Activated CD4-positive, alpha-beta T cell treated with anti-CD3 and anti-CD28 coated beads for 4 hours (primary cell): ENCODE measurements at places on chromosomes 2 and 18.

DNA sequence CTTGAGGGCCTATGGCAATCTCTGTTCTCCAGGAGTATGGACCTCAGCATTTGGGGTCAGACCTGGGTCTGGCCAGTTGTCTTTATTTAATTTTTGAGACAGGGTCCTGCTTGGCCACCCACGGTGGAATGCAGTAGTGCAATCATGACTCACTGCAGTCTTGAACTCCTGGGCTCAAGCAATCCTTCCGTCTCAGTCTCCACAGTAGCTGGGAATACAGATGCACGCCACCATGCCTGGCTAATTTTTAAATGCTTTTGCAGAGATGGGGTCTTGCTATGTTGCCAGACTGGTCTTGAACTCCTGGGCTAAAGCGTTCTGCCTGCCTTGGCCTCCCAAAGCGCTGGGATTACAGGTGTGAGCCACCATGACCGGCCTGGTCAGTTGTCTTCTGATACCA lies 46.4 kb upstream of the INHBB start:
- DNase-seq, result no peak

DNA sequence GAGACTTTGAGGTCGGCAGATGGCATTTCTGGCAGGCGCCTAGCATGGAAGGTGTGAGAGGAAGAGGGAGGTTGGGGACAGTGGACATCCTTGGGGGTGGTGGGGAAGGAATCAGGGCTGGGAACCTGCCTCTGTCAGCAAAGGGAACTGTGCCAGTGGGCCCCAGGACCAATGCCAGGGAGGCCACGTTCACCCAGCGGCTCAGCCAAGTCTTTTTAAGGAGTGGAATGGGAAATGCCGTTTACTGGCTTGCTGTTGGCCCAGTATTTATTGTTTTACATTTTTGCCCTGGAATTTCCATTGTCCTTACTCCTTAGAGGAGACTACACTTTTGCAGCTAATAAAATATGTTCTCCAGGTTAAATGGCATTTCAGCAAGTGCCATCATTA lies 135.2 kb downstream of the MCFD2 start:
- DNase-seq, result no peak

DNA sequence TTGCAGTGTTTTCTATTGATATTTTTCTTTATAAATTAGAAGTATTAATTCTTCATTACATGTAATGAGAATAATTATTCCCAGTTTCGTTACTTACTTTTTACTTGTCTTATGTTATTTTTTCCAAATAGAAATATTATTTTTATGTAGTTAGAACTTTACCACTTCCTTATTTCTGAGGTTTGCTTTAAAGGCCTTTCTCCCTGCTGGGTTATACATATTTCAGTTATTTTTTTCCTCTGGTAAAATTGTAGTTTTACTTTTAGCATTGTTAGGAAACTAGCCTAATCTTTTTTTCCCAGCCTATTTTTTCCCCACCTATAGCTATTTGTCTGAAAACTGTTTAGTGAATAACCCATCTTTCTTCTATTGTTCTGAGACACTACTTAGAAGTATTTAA lies 17.1 kb downstream of the RNF144A start:
- DNase-seq, result no peak

DNA sequence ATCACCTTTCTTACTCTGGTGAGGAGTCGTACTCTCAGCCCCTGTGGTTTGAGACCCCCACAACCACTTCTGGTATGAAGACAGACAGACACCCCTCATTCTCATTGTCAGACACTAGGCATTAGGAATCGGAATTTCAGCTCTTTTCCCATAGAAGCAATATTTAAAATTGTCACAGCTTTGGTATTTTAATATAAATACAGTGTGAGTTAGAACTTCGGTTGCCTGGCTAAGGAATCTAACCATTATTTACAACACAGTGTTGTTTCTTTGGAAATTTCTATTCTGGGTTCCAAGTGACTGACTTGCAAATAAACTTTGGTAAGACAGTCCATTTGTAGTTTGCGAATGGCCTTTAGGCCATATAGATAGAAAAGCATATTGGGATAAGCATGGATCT lies 318.1 kb downstream of the PARD3B start:
- no peak for DNase-seq

GRCh38 chr2:42929546-42930024 lies 137.2 kb upstream of the HAAO start:
- no peak for DNase-seq

GRCh38 chr2:120772261-120772660 lies 36.6 kb downstream of the GLI2 start:
- no peak for DNase-seq

DNA sequence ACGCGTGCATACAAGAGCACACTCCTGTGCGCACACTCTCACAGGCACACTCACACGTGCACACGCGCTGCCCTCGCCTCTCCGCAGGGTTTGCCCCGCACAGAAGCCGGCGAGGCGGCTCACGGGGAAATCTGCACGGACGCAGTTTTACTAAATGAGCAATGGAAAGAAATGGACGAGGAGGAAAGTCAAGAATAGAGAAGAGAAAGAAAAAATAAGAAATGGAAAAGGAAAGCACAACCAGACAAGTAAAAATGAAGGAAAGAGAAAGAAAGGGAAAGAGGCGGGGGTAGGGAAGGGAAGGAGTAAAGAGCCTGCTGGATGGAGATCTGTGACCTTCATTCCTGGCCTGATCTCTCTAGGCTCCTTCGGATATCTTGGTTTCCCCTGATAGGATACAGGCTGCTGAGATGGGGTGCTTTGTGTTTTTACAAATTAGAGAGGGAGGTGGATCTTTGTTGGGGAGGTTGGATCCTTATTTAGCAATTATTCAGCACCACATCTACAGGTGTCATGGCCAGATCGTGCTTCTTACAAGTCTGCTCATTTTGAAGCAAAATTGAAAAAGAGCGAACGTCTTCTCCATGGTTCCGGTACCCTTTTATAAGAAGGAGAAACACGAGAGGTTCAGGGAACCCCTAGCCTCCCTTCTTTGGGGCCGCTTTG lies 693 bp upstream of the LRP2 start:
- DNase-seq, result no peak

GRCh38 chr18:58562999-58563667 lies 65.8 kb downstream of the ALPK2 start:
- no peak for DNase-seq

- peak; percentile 1 for DNase-seq
Measured at GRCh38 chr18:46917803-46918600, 600 bp downstream of the KATNAL2 start.

- DNase-seq, result no peak
Measured at GRCh38 chr18:80109676-80110078, 615 bp downstream of the ADNP2 start.

- no peak for DNase-seq
Measured at GRCh38 chr18:35620765-35621164, 39.2 kb downstream of the GALNT1 start.

GRCh38 chr18:74563999-74564398 lies 29.7 kb downstream of the CNDP1 start:
- no peak for DNase-seq

DNA sequence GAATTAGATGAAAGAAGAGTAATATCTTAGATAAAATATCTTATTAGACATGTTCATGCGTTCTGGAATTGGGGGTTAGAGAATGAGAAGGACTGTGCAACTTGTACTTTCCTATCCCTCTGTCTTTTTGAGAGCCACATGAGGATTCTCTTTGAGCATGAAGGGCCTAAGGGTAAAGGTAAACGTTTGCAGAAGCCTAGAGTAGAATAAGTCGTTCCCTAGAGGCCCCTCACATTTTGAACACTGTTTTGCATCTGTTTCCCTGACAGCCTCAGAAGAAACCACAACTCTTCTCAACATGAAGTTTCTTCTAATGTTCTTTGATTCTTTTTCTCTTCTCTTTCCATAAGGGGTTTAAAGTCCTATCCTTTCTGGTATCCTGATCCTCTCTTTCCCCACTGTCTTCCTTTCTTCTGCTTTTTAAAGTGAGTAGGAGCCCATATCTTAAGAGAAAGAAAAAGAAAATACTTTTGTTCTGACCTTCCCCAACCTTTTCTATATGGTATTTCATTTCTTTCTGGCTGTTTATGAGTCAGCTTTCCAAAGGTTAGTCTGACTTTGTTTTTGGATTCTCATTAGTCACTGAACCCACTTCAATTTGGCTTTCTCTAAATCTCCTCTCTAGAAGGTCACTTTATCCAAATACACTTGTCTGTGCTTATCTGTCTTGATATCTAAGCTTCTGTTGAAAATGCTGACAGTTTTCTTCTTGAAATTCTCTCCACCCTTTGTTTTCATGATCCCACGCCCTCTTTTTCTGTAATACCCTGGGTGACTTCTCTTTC lies 34.8 kb downstream of the PPP1R1C start:
- DNase-seq, result no peak

GRCh38 chr2:199307461-199307860 lies 150.3 kb downstream of the SATB2 start:
- no peak for DNase-seq

GRCh38 chr2:31170071-31170698 lies 31.9 kb upstream of the GALNT14 start:
- DNase-seq, result peak; percentile 28

- no peak for DNase-seq
Measured at GRCh38 chr2:25460261-25460905, 118.7 kb upstream of the DNMT3A start.

GRCh38 chr2:74762789-74763188 lies 71.1 kb upstream of the HK2 start:
- DNase-seq, result no peak

- no peak for DNase-seq
Measured at GRCh38 chr2:24121469-24121868, 1.7 kb downstream of the PFN4 start.

- DNase-seq, result peak; percentile 29
Measured at GRCh38 chr2:172496160-172496608, 59.7 kb upstream of the PDK1 start.

GRCh38 chr18:58241026-58241679 lies 197.1 kb downstream of the NEDD4L start:
- no peak for DNase-seq

DNA sequence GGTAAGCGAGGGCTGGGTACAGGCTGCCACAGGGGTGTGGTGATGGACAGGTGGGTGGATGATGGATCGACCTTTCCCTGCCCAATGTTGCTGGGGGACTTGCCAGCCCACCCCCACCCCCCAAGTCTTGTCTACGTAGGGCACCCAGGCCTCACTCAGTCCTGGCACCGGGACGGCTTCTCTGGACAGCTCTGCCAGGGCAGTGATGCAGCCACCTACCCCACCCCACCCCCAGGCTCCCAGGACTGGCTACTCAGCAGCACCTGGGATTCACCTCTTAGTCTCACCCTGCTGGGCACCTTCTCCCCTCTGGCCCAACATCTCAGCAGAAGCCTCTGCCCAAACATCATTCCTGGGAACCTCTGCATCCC lies 55.7 kb downstream of the ANKMY1 start:
- DNase-seq, result no peak

DNA sequence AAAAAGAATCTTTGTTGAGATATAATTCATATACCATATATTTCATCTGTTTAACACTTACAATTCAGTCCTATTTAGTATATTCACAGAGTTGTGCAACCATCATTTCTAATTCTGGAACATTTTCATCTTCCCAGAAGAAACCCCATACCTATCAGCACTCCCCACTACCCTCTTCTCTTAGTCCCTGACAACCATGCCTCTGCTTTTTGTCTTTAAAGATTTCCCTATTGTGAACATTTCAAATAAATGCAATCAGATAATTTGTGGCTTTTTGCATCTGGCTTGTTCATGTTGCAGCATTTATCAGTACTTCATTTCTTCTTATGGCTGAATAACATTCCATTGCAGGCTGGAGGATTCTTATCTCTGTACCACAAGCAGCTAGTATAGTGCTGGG lies 305.9 kb upstream of the MEX3C start:
- DNase-seq, result no peak

DNA sequence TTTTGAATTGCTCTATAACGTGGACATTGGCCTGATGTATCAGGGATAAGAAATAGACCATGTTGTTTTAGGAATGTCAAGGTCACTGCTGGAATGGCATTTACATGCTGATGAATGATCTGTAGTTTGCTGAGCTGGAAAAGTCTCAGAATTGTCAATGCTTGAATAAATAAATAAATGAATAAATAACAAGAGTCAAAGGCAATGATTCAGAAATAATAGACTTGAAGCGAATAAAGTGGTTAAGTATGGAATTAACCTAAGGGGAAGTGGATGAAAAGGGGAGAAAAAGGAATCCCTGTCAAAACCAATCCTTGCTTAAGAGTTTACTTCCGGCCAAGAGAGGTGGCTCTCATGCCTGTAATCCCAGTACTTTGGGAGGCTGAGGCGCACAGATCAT lies 1620.0 kb downstream of the SUCLG1 start:
- DNase-seq, result no peak

GRCh38 chr2:128562471-128563347 lies 244.0 kb upstream of the HS6ST1 start:
- DNase-seq, result no peak

GRCh38 chr18:48079885-48080284 lies 149.4 kb upstream of the SMAD2 start:
- DNase-seq, result no peak

DNA sequence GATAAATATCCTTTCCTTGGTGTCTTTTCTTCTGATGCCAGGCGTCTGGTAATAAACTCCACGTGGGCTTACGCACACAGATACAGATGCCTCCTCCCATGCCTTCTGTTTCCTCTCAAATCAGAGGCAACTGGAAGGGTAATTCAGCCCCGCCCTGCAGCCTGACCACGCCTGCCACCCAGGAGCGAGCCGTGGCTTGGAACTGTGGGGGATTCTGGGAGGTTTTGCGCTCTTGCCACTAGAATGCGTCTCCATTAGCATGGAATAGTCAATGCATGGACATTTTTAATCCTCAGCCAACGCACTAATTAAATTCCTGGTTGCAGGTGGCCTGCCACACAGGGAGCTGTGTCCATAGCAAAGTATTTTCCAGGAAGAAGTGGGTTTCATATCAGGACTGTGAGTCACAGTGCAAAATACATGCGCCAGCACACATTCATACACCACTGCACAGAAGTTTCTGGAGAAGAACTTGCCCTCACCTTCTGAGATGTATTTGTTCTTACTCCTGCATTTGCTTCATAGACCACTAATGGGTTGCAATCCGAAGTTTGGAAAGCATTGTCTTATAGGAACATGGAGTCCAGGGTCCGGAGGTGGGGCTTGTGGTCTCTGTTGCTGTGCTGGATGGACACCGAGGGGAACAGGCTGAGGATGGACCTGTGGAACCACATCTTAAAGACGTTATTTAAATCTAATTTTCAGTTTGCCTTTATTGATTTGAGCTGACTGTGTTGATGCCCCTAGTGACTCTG lies 151.4 kb downstream of the LDLRAD4 start:
- DNase-seq, result no peak

- no peak for DNase-seq
Measured at GRCh38 chr2:212990697-212991096, 160.7 kb downstream of the IKZF2 start.

DNA sequence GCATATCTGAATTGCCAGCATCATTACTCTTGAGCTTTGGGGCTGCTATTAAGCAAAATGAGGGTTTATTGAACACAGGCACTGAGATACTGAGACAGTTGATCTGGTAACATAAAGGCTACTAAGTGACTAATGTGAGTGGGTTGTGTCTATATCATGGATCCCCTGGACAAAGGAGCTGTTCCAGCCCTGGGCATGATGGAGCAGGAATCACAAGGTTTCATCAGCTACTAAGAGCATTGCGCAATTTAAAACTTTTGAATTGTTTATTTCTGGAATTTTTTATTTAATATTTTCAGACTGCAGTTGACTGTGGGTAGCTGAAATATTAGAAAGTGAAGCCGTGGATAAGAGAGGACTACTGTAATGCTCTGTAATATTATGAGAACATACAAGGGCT lies 73.5 kb downstream of the MGAT5 start:
- DNase-seq, result no peak

GRCh38 chr2:207465894-207466293 lies 63.9 kb upstream of the CREB1 start:
- DNase-seq, result no peak

- no peak for DNase-seq
Measured at GRCh38 chr2:224264259-224264658, 137.6 kb downstream of the FAM124B start.

GRCh38 chr18:48728204-48728833 lies 189.5 kb downstream of the CTIF start:
- DNase-seq, result no peak
